ENCODE measurements at places on chromosomes 5 and 9. TPM values are rescaled to one million over a fixed set of nuclear protein-coding genes. Genes with fewer than 3 reads are reported as not detected.

DNA sequence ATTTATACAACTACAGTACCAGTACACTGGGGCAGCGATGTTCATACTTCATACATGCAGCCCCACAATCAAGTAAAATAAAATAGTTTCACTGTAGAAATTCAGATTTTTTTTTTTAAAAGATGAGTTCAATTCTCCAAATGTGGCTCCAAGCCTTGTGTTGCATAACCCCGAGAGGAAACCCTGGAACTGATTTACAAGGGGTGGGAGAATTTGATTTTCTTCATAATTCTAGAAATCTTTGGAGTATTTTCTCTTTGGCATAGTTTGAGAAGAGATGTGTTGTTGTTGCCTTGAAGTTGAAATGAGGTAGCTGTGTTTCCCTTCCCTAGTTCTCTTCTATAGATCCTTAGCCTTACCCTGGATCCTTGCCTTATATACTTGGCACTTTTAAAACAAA is 3.1 kb downstream of the RHOBTB3 start:
- no peak for ATAC-seq

- ATAC-seq, result no peak
These were observed 227.0 kb downstream of the PAPPA start for GRCh38 chr9:116380496-116380995.

DNA sequence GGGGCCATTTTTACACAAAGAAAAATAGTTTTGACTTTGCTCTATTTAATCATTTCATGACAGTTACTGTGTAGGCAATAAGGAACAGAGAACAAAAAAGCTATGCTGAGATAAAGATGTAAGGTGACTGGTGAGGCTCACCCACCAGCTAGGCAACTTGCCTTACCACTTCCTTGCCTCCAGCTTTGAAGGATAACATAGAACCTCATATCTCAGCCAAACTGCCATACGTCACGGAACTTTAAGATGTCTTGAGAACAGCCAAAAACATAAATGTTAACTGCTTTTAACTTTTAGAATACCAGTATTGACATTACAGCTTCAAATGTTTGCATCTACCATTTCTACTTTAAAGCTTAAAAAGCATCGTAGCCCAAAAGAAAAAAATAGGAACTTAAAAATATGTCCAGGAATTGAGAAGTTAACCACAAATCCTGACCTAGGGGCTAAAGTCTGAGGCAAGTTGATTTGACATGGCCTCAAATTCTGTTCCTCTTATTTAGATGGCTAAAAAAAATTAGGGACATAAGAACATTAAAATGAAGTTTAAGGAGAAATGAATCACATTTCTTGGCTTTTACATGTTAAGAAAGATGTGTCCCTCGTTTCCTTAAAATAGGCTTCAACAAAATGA is 7.7 kb upstream of the GCNT4 start:
- ATAC-seq, result no peak

GRCh38 chr5:1743769-1744085 is 55.9 kb downstream of the MRPL36 start:
- no peak for ATAC-seq

DNA sequence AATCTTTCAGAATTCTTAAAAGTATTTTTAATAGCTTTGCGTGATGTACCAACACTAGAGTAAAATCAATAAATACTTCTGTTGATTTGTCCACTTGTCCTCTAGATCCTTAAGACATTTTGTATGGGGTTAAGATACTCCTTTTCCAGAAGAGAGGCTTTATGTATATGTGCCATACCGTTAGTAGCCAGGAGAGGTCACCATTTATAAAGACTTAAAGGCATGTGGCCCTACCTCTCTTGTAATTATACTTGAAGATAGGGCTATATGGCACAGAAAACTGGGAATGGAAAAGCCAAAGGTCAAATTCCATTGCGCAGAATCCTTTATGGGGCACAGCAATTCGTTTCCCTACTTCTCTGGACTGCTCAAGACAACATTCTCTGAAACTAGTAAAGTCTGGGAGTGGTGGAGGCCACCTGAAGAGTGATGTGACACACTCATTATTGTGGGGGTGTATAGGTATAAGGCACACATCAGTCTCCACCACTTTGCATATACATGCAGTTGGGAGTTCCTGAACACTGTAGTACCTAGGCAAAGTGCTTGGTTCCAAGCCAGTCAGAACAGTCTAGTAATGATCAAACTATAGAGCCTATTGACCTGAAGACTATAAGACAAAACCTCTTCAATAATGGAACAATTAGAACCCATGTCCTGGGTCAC is 140.1 kb upstream of the FBXL17 start:
- ATAC-seq, result peak; percentile 87

GRCh38 chr5:154403776-154404387 is 41.9 kb upstream of the SAP30L start:
- ATAC-seq, result no peak

DNA sequence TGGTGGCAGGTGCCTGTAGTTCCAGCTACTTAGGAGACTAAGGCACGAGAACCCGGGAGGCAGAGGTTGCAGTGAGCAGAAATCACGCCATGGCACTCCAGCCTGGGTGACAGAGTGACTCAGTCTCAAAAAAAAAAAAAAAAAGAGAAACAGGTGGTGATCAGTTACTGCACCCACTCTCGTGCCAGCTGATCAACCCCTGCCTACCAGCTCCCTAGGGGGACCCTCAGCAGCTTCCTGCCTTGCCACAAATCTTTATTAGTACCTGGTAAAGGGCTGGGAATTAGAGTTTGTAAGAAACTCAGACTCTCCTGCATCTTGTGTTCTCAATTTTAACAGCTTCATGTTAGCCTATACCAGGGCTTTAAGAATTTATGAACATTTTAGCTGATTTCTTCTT is 914.9 kb downstream of the EFNA5 start:
- ATAC-seq, result no peak

- no peak for ATAC-seq
These were observed 13.3 kb downstream of the DCANP1 start for GRCh38 chr5:135433681-135434426.

- ATAC-seq, result no peak
These were observed at the start of gene SPATA31E1 for GRCh38 chr9:87882627-87883026. Gene SPATA31E1 (plus strand): TSS chr9:87882877. CDS start chr9:87882892, 15 bp downstream.

- peak; percentile 66 for ATAC-seq
These were observed 72.6 kb downstream of the SMARCA2 start for GRCh38 chr9:2087500-2088313.

GRCh38 chr9:123216251-123216797 is 52.1 kb downstream of the STRBP start:
- no peak for ATAC-seq

DNA sequence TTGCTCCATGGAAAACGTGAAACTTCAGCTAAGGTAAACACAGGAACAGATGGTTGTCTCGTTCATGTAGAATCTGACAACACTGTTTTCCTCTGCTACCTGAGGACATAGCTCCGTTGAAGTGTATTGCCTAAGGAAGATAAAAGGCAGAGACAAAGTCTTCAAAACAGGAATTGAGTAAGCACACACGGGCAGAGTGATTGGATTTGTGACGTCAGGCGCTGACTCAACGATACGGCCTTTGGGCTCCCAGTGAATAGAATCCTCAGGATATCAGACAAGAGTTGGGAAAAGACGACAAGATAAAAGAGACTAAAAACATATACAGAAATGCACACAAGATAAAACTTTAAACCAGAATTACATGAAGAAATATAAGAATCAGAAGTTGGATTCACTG is 787.1 kb upstream of the CTNND2 start:
- no peak for ATAC-seq

DNA sequence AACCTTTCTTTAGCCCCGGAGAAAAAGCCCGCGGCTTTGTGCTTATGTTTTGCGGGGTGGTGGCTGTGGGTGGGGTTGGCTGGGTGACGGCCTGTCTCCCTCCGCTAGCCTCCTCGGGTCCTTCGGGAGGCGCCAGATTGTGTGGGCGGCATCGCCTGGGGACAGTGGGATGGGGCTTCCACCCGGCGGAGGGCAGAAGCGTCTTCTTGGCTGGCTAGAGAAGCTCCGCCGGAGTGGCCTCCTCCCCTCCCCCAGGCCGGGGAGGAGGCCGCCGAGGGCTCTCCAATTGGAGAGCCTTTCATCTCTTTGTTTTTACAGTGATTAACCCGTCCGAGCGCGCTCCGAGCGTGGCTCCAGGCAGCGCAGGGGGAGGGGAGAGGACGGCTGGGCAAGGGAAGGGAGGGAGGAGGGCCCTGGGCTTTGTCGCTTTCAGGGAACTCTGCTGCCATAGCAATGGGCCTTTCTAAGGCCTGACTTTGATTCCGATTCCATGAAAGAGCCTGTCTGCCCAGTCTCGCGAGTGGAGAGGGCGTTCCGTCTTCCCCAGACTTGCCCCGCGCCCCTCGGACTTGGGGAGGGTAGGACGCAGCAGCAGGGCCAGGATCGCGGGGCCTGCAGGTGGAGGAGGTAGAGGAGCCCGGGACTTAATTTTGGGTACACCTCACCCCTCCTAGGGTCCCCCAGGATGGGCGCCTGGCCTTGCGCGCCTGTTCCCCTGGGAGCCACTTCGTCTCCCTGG is 36.7 kb upstream of the TIFAB start:
- ATAC-seq, result no peak

- ATAC-seq, result no peak
These were observed 4.6 kb downstream of the SURF4 start for GRCh38 chr9:133371261-133371711.

DNA sequence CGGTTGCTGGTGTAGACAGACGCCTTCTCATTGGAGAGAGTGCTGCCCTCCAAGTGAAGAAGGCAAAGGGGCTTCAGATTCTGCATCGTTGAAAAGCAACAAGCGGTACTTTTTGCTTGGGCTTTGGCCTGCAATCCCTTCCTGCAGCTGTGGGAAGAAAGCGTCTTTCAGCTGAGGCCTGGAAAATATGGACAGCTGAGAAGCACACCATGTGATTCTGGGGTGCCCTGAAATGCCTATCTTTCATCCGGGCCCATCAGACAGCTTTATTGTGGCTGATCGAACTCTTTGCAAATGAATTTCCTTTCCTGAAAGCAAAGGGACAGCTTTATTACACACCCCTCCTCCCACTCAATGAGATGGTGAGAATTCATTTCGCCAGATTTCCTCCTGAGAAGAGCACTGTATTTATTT is 74.0 kb downstream of the NSG2 start:
- ATAC-seq, result no peak

- ATAC-seq, result no peak
These were observed 75.5 kb upstream of the UNC5A start for GRCh38 chr5:176734756-176735342.

DNA sequence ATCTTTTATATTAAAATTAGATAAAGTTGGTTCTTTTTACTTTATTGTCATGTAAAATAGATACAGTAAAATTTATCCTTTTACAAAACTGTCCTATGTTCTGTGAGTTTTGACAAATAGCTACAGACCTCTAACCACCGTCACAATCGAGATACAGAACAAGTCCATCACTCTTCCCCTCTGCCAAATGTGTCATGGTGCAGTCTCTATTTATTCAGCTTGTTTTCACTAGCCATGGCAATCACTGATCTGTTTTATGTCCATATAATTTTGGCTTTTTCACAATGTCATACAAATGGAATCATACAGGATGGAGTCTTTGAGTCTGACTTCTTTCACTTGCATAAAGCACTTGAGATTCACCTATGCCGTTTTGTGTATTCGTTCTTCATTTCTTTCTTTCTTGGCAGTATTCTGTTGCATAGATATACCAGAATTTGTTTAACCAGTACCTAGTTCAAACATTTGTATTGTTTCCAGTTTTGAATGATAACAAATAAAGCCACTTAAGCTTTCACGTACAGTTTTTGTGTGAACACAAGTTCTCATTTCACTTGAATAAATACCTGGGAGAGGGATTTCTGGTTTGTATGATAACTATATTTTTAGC is 273.2 kb upstream of the MPDZ start:
- no peak for ATAC-seq

- peak; percentile 90 for ATAC-seq
These were observed 35.2 kb downstream of the MARVELD2 start for GRCh38 chr5:69450116-69450515.

- peak; percentile 81 for ATAC-seq
These were observed 72.2 kb downstream of the PIP5K1B start for GRCh38 chr9:68777070-68777763.

- no peak for ATAC-seq
These were observed 23.4 kb downstream of the UBE2R2 start for GRCh38 chr9:33840381-33840780.

- ATAC-seq, result no peak
These were observed 2.8 kb downstream of the GM2A start for GRCh38 chr5:151255621-151256286.

- no peak for ATAC-seq
These were observed 81.5 kb downstream of the SH3TC2 start for GRCh38 chr5:148981353-148981752.

DNA sequence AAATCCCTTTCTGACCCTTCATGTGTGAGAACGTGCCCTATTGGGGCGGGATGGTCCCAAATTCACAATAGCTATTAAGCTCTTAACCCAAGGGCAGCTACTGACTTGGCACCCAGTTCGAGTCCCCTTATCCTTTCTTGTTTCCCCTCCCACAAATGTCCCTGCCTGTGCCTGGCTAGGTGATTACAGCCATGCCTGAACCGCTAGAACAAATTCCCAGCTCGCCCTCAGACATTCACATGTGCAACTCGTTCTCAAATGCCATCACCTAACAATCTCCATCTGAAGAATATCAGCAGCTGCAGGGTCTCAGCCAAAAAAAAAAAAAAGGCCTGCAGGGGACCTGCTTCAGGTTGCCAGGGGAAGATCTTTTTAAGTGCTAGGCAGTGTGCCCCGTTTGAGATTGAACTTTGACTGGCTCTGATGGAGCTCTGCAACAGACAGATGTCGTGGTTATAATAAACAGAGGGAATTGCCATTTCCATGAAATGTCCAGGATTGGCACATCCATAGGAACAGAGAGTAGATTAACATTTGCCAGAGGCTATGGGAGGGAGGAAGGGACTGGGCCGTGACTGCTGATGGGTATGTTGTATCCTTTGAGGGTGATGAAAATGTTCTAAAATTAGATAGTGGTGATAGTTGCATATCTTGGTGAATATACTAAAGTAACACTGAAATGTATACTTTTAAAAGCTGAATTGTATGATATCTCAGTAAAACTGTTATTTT is 347.2 kb upstream of the WWC1 start:
- ATAC-seq, result no peak

DNA sequence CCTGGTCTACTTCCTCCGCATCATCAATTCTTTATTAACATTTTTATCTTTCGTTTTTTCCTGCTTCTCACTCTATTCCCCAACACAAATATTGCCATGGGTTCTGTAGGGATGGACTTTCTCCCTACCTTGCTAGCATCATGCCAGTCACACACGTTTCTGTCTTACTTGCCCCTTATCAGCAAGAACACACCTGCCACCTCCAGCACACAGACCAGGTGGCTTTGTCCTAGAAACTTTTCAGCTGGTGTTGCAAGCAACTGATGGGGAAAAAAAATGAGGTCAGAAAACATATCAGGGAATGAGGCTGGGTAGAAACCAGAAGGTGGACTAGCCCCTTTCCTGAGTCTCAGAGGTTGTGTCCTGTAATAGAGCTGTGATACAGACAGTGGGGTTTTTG is 5.8 kb downstream of the SH3RF2 start:
- ATAC-seq, result no peak

The ELP1 gene
- 14.1 TPM for total RNA-seq

The CREBRF gene
- 6.5 TPM for total RNA-seq

The PNPLA7 gene
- total RNA-seq, result 1.0 TPM

The NIPAL4 gene
- total RNA-seq, result 31.2 TPM

The HACD4 gene
- 1.6 TPM for total RNA-seq

The AGXT2 gene
- total RNA-seq, result not detected

The CCDC187 gene
- not detected for total RNA-seq

The MLANA gene
- total RNA-seq, result not detected
